ENCODE measurements at places on chromosomes 2 and 18.
A peak's percentile ranks its signal among the peaks of the same experiment; 100 is the strongest.

- no peak for DNase-seq
Observed at GRCh38 chr2:11684894-11685460, 15.0 kb upstream of the NTSR2 start.

DNA sequence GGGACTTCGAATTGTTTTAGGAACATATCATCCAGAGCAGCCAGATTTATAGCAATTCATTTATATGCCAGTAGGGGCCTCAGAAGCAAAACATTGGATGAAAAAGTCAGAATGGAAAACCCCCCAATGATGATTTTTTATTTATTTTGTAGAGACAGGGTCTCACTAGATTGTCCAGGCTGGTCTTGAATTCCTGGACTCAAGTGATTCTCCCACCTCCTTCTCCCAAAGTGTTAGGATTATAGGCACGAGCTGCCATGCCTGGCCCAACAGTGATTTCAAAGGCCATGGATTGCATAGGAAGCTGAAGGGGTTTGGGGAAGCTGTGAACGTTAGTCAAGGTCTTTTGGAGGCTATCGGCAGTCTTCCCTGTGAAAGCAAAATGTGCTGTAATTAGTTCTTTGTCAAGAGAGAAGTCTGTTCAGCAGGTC is 21.9 kb upstream of the MCFD2 start:
- DNase-seq: no peak

- DNase-seq: no peak
Observed at GRCh38 chr2:29015701-29016470, 34.8 kb downstream of the TOGARAM2 start.

- no peak for DNase-seq
Observed at GRCh38 chr2:28394997-28395333, 2.3 kb downstream of the FOSL2 start.

GRCh38 chr2:197239434-197239833 is 71.1 kb downstream of the ANKRD44 start:
- DNase-seq: no peak

GRCh38 chr2:42095923-42096408 is 48.1 kb downstream of the PKDCC start:
- peak; percentile 52 for DNase-seq

DNA sequence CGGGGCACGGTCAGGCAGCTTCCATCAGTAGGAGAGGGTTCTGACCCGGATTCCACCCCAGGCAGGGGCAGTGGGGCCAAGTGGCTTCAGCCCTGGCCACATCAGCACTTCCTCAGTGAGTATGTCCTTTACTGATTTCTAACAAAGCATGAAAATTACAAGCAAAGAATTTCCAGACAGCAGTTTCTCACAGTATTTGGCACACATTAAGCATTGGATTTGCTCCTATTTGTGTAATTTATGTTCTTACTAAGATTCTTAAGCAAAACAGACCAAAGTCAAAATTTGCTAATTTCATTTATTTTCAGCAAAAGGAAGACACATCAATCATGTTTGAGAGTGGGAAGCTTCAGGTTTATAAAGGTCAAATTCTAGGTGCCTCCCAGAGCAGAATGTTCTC is 73.3 kb upstream of the NFATC1 start:
- DNase-seq: no peak

DNA sequence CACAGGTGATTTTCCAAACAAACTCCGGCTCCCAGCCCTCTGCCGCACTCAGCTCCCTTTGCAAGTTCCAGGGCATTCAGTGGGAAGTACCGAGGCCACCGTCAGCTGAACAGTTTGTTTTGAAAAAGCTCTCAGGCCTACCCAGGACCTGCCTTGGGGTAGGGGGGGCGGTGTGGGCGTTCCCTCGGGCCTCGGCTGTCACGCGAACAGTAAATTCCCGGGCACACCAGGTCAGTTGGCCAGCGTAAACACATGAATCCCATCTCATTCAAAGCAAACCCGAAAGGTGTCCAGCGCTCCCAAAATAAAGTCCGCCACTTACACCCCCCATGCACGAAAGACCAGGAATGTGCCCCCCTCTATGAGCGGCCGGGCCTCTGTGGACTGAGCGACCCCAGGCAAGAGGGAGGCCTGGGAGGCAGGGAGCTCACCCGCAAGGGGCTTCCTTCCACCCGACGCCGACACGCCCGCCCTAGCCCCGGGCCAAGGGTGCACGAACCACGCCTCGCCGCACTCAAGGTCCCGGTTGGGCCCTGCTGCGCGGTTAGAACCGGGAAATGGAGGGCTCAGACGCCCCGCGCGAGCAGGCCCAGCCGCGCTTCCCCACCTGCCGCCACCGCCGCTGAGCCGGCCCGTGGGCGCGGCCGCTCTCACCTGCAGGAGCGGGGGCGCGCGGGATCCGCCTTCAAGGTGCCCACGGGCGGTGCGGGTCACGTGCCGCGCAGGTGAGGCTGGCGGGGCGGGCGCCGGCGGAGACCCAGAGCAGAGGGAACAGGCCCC is at the start of gene WDSUB1:
Gene WDSUB1 (minus strand): TSS at position 775 of the 780 bp plus-strand sequence. CDS start 3,634 bp downstream, outside the sequence.
- peak; percentile 15 for DNase-seq

GRCh38 chr18:22161090-22161489 is 8.3 kb upstream of the GATA6 start:
- no peak for DNase-seq

GRCh38 chr2:206045251-206045650 is 40.7 kb downstream of the INO80D start:
- DNase-seq: no peak

DNA sequence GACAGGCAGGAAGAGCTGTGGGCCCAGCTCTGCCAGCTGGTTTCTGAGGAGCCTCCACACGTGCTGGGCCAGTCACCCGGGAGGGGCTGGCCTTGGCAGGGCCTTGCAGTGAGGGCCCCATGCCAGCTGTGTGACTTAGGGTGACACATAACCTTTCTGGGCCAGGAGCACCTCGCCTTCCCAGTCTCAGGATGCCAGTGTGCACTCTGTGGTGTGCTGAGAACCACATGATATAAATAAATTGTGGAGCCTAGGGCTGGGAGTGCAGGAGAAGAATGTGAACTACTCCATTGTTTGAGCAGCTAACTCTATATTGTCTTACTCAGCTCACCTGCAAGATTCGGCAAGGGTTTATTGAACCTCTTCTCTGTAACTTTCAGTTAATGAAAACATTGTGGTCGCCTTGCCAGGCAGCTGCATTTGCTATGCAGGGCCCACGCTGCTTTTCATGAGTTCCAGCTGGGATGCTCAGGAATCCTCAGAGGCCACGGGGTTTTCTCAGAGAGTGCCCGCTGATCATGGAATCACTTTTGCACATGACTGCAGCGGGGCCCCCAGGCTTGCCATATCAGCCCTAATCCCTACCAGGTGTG is 222.3 kb downstream of the SH3RF3 start:
- DNase-seq: no peak

GRCh38 chr2:3198119-3198518 is 179.5 kb downstream of the EIPR1 start:
- no peak for DNase-seq

GRCh38 chr2:115165529-115166109 is 723.2 kb downstream of the DPP10 start:
- no peak for DNase-seq

DNA sequence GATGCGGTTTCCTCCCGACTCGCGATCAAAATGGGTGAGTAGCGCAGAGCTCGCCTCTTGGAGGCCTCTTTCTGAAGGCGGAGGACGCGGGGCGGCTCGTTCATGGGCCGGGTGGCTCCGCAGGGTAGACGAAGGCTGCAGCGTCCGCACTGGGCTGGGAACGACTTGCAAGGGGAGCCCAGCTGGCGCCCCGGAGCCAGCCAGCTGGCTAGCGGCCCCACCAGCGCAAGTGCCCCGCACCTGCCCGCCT is 328 bp upstream of the PASK start:
- no peak for DNase-seq

- no peak for DNase-seq
Observed at GRCh38 chr2:212921061-212921460, 230.4 kb downstream of the IKZF2 start.

DNA sequence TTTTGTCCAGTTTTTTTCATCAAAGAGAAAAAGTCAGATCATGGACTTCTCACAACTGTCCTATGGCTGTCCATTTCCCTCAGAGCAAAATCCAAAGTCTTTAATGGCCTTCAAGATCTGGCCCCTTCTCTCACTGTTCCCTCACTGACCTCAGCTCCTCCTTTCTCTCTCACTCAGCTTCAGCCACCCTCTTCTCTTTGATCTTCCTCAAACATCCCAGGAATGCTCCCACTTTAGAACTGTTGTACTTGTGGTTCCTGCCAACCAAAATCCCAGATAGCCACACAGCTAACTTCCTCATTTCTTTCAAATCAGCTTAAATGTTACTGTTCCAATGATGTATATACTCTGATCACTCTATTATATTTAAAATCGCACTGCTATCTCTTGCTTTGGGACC is 82.9 kb downstream of the NUP35 start:
- DNase-seq: no peak

DNA sequence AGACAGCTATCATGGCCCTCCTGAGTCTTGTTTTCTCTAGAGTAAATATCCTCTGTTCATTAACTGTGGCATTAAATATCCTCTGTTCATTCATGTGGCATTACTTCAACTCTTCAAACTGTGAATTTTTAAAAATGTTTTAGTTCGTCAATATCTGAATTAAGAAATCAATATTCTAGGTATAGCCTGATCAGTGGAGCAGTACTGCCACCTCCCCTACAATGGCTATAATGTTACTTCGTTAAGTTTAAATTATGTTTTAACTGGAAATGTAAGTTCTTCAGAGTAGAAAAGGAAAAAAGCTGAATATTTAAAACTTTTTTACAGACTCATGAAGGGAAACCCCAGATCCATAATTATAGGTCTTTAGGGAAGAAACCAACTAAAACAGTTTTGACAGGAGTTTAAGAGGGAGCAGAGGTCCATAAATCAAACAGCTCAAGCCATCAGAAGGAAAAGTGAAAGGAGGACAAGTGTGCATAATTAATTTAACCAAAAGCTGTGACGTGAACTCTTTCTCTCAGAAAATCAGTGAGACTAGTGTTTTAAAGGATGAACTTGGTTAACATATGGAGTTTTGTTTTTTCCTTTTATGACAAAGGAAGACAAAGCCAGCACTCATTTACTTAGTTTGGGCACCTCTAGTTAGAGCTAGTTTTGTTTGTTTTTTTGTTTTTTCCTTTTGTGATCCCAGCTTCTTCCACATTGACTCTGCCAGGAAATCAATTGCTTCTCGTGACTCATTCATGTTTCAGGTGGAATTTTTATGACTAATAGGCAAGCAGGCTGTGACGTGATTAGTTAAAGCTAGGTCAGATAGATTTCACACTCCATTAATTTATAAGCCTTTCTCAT is 44.9 kb downstream of the RBBP8 start:
- no peak for DNase-seq

- no peak for DNase-seq
Observed at GRCh38 chr18:60122339-60122738, 222.5 kb downstream of the PMAIP1 start.

DNA sequence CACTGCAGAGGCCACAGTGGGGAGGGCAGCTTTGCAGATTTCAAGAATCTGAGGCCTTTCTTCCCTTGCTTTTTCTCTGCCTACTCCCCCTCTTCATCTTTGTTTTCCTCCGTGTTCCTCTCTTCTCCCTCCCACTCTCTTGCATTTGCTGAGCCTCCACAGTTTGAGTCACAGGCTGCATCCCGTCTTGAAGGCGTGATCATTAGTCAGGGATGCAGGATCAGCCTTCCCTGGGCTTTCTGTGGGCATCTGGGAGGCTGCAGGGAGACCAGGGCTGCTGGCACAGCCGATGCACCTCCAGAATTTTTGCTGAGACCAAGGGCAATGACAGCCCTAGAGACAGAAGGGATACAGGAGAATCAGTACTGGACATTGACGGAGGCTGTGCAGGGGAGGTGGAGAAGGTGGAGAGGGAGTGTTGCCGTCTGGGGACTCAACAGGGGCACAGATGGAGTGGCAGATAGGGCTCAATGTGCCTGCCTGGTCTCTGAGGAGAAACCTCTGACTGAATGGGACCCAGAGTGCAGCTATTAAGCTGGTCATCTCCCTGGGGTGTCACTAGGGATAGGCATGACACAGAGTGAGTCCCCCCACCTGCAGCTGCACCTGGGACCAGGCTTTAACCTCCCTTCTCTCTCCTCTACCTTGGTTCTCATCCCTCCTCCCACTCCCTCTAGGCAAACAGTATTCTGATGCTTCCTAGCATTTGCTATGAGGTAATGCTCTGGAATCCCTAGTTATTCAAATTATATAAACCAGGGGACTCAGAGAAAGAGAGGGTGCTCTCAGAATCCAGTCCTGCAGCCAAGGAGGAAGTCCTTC is 29.0 kb upstream of the DNAJC27 start:
- no peak for DNase-seq

- no peak for DNase-seq
Observed at GRCh38 chr2:189177251-189177840, 2.2 kb downstream of the COL5A2 start.

DNA sequence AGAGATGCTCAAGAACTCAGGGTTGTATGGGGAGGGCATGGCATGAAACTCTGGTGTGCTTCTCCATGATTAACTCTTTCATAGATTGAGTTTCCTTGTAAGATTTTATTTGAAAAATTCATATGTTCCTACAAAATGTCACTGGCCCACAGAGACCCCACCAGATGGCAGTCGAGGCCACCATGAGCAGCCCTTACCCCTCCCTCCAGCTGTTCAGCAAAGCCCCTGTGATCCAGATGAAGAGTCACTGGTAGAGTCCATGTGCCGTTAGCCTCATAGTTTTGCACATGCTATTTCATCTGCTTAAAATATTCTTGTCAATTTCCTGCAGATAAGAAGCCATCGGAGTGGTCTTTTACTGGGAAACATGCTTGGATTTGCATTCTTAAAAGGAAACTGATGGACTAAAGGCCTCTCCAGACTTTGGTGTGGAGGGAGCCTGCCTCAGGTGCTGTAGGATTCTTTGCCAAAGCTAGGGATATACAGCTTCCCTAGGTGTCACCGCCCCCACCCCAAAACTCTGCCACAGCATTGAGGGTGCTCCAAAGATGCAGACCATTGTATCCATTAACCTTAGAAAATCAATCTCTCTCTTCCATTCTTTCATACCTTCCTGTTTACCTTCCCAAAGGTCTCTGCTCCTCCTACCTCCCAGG is 18.8 kb downstream of the ZNF385B start:
- DNase-seq: no peak

- DNase-seq: no peak
Observed at GRCh38 chr2:54617409-54617808, 106.1 kb upstream of the EML6 start.

- no peak for DNase-seq
Observed at GRCh38 chr2:203175371-203175770, 63.4 kb upstream of the CYP20A1 start.

DNA sequence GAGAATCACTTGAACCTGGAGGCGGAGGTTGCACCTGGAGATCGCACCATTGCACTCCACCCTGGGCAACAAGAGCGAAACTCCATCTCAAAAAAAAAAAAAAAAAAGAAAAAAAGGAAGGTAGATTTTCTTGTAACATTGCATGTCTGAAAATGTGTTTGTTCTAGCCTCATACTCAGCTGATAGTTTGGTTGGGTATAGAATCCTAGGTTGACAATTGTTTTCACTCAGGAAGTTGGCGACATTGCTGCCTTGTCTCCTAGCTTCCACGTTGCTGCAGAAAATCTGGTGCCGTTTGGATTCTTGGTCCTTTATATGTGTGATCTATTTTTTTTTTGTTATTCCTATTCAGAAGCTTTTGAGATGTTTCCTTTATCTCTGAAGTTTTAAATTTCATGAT is 4.7 kb downstream of the ING5 start:
- DNase-seq: no peak
